GM06990 (cell line): ENCODE measurements at places on chromosomes 4 and X.

DNA sequence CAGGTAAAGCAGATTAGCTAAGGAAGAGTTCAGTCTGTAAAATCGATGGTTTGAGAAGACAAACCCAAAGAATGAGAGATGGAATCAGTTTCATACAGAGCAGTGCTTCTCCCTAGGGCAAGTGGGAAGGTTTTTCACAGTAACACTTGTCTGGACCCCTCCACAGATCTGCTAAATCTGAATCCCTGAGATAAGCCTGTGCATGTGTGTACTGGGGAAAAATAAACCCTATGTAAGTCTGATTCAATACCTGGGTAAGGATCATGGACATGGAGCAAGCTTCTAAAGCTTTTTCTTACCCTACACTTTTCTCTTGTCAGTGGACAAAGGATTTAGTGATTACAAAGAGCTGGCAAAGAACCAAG, 13.6 kb downstream of the ELOVL6 start:
- DNase-seq, result no peak

DNA sequence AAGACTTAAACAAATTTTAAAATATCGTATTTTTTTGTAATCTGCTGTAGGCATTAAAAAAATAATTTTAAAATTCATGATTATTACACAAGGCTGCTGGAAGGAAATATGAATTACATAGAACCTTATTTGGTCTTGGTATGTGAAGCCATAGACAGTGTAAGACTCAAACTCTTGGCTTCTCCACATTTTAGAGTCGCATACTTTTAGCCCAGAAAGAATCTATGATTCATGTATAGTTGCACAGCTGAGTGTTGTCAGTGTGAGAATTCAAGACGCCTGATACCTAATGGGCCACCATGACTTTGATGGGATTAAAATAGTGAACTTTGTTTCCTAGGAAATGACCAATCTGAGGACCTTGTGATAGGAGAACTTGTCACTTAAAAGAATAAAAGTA, 1.4 kb downstream of the INTU start:
- no peak for DNase-seq

- DNase-seq, result no peak
Measured at GRCh38 chrX:68865300-68865699, 36.5 kb downstream of the EFNB1 start.

GRCh38 chr4:152540293-152540674, 4.4 kb upstream of the FBXW7 start:
- peak; percentile 43 for DNase-seq

DNA sequence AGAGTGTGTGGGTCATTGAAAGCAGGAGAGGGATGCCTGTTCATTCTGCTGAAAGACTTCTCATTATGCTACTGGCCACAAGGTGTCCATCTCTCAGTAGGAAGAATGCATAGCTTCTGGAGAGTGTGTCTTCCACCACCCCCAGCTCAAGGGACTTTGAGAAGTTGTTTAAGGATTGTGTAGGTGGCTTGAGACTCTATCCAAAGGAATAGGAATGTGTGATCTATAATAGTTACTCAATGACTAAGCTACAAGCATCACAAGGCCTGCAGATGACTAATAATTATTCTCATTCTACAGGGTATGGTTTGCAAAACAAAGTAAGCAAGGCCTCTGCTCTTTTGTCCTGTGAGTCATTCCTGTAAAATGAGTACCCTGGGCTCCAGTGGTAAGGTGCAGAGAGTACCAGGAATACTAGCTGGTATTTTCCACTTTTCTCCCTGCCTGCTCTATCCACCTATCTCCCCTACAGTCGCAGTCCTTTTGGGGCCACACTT, 279.8 kb upstream of the BOD1L1 start:
- no peak for DNase-seq

DNA sequence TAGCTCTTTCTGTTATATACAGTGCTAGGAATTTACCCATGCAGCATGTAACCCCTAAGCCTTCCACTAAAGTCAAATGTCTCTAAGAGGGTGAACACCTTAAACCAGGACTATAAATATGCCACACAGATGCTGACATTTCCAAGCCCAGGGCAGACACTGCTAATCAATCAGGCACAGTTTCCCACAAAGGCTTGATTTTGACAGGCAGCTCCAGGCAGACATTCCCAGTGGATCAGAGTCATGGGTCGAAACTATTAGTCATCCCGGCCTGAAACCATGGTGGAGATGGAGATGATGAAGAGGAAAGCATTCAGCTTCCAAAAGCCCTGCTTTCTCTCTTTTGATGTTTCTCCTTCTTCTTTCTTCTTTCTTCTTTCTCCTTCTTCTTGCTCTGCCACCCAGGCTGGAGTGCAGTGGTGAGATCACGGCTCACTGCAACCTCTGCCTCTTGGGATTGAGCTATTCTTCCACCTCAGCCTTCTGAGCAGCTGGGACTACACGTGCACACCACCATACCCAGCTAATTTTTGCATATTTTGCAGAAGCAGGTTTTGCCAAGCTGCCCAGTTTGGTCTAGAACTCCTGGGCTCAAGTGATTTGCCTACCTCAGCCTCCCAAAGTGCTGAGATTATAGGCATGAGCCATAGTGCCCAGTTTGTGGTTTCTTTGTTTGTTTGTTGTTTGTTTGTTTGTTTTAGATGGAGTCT, 21.0 kb upstream of the SORCS2 start:
- no peak for DNase-seq

DNA sequence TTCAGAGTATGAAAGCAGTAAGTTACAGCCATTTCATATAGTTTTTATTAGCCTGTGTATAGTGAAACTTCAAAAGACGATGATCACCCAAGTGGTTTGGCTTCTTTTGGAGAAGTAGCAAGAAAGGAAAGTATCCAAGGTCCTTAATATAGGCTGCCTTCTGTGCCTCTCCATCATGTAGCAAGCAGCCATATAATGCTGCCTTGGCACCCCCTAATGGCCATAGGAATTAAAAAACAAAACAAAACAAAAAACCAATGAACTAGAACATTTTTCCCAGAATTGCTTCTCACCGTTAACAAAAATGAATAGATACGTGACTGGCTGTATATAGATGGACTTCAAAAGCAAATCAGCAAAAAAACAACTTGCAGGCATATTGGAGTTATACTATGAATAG, 18.9 kb downstream of the LAMP2 start:
- no peak for DNase-seq

DNA sequence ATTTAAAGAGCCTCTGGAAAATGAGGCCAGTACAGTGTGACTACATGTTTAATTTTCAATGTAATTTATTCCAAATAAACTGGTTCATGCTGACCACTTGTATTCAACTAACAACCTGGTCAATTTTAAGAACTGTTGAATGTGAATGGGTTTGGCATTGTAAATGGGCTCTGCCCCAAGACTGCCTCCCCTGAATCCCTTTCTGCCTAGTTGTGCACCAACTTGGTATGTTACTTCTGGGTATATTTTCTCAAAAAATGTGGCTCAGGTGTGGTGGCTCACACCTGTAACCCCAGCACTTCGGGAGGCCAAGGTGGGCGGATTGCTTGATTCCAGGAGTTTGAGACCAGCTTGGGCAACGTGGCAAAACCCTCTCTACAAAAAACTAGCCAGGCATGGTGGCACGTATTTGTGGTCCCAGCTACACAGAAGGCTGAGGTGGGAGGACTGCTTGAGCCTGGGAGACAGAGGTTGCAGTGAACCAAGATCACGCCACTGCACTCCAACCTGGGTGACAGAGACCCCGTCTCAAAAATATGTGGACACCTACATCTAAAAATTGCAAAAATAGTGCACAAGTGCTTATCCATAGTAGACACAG, 7.2 kb downstream of the RPL9 start:
- DNase-seq, result no peak

- DNase-seq, result no peak
Measured at GRCh38 chr4:4259484-4260100, 11.6 kb upstream of the TMEM128 start.

- DNase-seq, result no peak
Measured at GRCh38 chr4:37674439-37674838, 11.7 kb downstream of the RELL1 start.

DNA sequence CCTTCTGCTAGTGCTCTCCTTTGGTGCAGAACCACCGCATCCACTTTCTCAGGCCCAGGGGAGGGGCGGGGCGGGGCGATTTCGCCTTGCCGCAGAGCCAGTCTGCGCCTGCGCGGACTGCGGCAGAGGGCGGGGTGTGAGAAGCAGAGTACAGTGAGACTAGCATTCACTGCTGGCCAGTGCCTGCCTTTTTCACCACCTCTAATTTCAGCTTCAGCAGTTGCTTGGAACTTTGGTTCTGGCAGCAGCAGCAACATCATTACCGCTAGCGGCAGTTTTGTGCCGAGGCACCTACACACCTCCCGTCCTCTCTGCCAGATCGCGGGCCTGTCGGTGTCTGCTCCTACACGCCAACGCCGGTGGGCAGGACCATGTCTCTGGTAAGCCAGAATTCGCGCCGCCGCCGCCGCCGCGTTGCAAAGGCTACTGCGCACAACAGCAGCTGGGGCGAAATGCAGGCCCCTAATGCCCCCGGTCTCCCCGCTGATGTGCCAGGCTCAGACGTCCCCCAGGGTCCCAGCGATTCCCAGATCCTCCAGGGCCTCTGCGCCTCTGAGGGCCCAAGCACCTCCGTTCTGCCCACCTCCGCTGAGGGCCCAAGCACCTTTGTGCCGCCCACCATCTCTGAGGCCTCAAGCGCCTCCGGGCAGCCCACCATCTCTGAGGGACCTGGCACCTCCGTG, at the start of gene MAGEE1:
MAGEE1 (plus strand) TSS at position 151 of the 683 bp plus-strand sequence; CDS start at position 372, 221 bp downstream.
- DNase-seq, result peak; percentile 86

DNA sequence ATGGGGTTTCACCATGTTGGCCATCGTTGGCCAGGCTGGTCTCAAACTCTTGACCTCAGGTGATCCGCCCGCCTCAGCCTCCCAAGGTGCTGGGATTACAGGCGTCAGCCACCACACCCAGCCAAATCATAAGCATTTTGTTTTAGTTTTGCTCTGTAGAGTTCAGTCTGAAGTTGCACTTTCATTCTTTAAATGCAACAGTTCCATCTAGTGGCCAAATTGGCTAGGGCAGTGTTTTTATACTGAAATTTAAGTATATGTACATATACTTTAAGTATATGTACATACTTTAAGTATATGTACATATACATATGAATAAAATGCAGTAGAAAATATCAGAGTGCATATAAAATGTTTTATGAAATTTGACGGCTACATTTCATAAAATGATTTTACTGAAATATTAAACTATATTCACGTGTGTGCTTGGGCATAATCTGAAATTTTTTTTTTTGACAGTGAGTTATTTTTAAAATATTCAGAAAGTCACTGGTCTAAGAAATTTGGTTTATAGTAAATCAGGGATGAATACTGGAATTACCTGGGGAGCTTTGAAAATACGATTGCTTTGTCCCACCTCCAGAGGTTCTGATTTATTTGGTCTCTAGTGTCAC, 145.5 kb downstream of the NWD2 start:
- peak; percentile 35 for DNase-seq

GRCh38 chr4:38084877-38085711, 124.9 kb downstream of the PTTG2 start:
- no peak for DNase-seq

- no peak for DNase-seq
Measured at GRCh38 chr4:5374592-5374991, 323.3 kb downstream of the STK32B start.

GRCh38 chr4:39032218-39033085, at the start of gene TMEM156:
Gene TMEM156, minus strand, starts transcription at chr4:39032409. Its CDS starts 96 bp downstream, at chr4:39032313.
- peak; percentile 79 for DNase-seq

DNA sequence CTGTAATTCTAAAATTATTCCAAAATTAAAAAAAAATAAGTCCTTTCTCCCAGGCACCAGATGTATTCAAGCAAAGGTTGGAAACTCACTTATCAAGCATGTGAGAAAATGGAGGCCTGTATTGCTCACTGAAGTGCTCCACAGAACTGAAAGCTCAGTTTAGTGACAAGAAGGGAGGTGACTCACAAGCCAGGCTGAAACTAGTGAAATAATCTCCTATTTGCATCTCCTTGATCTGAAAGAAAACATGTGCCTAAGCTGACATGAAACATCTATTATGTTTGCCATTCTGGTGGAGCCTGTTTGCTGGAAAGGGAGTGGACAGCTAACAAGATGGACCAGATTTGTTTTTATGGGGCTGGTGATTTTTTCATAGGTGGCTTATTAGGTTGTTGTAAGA, 54.0 kb upstream of the AMELX start:
- DNase-seq, result no peak

GRCh38 chrX:151396042-151396824, 773 bp upstream of the VMA21 start:
- DNase-seq, result peak; percentile 11

DNA sequence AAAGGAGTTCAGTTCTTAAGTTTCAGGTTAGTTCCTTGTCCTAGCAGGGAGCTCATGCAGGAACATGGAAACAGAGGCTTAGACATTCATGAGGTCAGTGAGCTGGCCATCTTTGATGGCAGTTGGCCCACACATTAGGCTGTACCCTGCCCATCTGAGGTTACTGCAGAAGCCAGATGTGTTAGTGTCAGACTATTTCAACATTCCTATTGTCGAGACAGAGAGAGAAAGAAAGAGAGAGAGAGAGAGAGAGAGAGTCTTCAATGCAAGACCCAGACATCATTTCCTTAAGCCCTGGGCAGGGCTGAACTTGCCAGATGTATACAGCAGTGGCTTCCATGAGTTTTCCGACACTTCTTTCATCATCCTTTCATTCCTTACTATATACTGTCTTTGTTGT, 91.3 kb downstream of the PPP1R2C start:
- DNase-seq, result no peak

- DNase-seq, result no peak
Measured at GRCh38 chr4:6104541-6105130, 86.4 kb upstream of the C4orf50 start.

GRCh38 chrX:68934922-68935321, 106.1 kb downstream of the EFNB1 start:
- no peak for DNase-seq

DNA sequence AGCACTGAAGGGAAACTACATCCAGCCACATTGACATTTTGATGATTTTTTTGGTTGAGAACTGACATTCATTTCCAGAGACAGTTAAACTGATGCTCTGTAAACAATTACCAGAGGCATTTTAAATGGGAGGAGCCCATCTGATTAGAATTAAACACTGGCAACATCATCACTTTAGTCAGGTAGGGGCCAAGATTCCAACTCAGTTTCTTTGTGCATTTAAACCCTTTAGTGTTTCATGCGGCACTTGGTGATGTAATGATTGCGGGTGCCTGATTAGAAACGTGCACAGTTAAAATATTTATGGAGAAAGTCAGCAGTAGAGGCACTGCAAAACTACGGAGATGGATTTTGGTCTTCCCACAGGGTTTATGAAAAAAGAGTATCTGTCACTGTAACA, 16.1 kb downstream of the TNIP3 start:
- DNase-seq, result no peak

DNA sequence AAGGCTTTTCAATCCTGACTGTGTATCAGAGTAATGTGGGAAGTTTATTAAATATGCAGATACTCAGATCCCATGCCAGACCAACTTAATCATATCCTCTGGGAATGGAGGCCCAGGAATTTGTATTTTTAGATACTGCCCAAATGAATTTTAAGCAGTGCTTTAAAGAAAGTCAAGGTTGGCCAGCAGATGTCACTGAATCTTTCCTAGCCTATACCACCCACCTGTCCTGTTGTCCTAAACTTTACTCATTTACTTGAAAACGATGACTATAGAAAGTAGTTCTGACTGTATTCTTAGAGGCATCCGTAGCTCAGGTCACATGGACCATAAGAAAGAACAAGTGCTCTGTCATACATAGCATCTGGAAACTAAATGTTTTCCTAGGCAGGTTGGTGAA, 79.9 kb downstream of the AMOT start:
- DNase-seq, result peak; percentile 16

GRCh38 chr4:81776794-81777193, 305.1 kb upstream of the RASGEF1B start:
- DNase-seq, result no peak
